ENCODE measurements at places on chromosomes 2 and 18.

GRCh38 chr2:225037415-225038230 lies 4.6 kb downstream of the DOCK10 start:
- DNase-seq: no peak

GRCh38 chr2:207930747-207931146 lies 94.6 kb downstream of the PLEKHM3 start:
- peak; percentile 75 for DNase-seq

GRCh38 chr18:58393295-58393694 lies 235.6 kb downstream of the ALPK2 start:
- no peak for DNase-seq

GRCh38 chr2:129606496-129607270 lies 372.8 kb upstream of the RAB6C start:
- DNase-seq: no peak

- no peak for DNase-seq
Measured at GRCh38 chr2:207770602-207771404, 1.1 kb upstream of the FZD5 start.

- no peak for DNase-seq
Measured at GRCh38 chr2:127078666-127079270, 28.2 kb downstream of the BIN1 start.

DNA sequence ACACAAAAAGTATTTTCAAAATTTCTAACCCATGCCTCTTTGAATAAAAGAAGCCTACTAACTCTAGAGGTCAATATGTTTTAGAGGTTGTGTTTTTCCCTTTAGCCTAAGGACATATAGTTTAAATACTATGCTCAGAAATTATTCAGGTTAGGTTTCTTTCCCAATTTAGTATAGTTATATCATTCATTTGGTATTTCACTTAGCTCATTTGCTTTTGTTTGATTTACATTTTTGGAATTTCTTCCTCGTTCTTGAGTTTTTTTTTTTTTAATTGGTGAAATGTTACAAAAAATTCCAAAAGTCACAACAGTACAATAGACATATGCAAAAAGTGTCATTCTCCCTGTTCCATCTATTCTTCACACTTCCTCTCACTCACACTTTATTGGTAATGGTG lies 371.3 kb upstream of the TNP1 start:
- no peak for DNase-seq

GRCh38 chr2:172129404-172129803 lies 26.7 kb upstream of the DLX2 start:
- DNase-seq: no peak

- no peak for DNase-seq
Measured at GRCh38 chr2:235140801-235141081, 188.9 kb downstream of the SH3BP4 start.

DNA sequence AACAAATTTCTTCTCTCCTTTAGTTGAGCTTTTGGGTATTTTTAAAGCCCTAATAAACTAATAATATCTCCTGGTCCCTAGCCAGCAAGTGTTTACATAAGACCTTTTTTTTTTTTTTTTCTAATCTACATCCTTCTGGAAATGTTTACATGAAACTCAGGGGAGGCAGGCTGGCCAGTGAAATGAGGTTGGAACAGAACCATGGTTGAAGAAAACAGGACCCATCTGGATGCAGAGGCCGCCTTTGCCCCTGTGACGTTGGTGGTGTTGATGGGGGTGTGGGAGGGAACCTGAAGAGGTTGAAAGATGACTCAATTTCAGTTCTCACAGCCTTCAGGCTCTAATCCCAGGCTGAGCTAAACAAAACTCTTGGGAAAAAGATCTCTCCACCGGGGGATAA lies 118.5 kb downstream of the NRP2 start:
- DNase-seq: no peak

- peak; percentile 10 for DNase-seq
Measured at GRCh38 chr2:47437287-47437686, 34.3 kb downstream of the MSH2 start.

DNA sequence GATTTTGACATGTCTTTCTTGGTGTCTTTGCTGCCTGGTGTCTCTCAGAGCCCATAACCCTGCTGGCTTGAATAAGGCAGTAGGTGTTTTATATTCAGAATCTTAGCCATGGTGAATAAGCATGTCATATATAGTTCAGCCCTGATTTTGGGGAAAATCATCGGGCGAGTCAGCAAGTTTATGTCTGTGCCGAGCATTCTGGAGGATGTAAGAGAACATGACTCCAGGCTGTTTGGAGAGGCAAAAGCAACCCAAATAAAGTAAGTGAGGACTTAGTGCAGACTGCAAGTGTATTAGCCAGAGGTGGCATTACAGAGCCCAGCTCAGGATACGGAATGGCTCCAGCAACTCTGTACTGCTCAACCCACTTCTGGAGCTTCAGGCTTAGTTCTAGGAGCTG lies 50.3 kb downstream of the TCF7L1 start:
- no peak for DNase-seq

DNA sequence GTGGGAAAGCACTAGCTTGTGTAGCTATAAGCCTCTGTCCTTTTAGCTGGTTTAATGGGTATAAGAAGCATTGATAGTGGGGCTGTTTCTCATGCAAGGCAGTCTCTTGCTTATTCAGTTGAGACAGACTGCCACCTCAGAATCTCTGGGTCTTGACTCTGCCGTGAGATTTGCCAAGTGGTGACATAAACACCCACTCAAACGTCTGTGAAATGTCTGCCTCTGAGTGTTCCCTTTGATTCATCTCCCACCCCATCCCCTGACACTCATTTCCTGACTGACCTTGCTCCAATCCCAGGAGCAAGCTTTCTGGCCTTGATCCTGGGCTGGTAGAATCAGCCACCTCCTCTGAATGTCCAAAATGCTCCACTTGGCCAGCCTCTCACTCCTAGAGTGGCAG lies 141.9 kb upstream of the RBMS1 start:
- no peak for DNase-seq

DNA sequence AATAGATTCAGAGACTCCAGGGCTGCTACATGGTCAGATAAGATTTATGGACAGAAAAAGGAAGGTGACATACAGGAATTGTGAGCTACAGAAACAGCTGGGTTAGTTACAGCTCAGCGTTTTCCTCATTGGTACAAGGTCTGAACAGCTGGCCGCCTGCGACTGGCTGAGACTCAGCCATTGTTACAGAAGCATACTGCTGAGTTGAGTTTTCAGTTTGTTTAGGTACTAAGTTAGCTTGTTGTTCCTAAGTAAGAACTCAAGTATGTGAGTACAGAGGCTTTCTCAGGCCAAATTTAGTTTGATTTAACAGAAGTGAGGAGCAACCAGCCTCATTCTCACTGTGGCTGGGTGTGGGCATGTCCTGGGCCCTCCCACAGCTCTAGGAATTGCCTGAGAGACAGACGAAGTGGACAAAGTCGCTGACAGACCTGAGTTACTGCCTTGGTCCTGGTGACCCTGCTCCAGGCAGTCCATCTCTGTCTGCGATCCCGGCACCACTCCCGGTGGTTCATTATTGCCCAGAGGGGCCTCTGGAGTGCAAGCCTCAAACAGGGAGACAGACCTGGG lies 27.8 kb upstream of the RHOB start:
- no peak for DNase-seq

DNA sequence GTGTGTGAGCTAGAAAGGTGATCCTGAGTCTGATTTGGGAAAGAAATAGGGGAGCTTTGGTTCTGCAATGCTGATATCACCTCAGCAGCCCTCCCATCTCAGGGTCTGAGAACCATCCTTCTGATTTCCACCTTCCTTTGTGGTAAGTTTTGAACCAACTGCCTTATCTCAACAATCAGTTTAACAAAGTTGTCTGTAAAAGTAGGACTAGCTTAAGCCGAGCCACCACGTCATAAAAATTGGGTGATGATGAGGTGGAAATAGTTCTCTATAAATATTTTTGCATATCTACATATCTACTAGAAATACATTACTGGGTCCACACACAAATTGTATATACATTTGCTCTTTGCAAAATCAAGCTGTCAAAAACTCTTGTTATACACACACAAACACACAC lies 1.1 kb downstream of the SULT1C4 start:
- no peak for DNase-seq

DNA sequence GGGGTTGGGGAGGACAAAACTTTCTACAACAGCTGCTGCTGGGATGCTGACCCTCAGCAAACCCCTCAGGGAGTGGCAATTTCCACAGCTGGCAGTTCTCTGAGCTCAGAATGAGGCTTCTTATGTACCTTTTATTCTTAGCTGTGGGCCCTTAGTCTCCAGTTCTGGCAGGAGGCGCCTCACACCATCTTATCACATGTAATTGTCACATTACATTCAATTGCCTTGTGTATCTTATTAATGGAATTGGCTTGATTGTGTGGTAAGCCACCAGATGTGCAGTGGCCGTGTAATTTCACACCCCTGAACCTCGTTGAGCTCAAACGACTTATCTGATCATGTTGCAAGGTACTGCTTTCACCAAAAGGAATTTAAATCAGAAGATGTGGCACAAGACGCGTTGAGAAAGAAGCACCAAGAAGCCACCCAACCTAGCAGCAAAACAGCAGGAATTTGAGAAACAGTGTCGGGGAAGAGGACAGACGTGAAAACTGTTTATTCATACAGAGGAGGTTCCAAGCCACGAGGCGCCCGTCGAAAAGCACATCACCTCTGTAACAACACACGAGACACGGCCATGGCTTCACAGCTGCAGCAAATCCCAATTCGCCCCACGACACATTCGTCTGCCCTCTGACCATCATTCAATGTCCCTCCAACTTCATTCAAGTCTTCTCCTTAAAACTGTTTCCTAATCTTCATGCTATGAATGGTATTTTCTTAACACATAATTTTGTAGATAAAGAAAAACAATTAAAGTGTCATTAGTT lies 53.6 kb upstream of the LPIN2 start:
- DNase-seq: no peak
